ENCODE measurements at places on chromosomes 1 and 21.

DNA sequence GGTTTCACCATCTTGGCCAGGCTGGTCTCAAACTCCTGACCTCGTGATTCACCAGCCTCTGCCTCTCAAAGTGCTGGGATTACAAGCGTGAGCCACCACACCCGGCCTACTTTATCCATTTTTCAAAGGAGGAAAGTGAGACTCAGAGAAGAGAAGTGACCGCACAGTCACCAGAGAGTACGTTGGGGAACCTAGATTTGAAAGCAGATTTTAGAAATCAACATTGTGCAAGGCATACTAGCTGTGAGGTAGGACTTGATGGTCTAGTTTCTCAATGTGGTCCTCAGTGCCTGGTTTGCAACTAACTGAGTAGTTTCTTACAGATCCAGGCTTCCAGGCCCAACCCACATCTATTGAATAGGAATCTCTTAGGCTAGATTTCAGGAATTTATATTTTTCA, 1.7 kb upstream of the PRCC start:
- no peak for DNase-seq

- DNase-seq = no peak
Observed at GRCh38 chr1:45446950-45447672, 43.9 kb downstream of the TESK2 start.

DNA sequence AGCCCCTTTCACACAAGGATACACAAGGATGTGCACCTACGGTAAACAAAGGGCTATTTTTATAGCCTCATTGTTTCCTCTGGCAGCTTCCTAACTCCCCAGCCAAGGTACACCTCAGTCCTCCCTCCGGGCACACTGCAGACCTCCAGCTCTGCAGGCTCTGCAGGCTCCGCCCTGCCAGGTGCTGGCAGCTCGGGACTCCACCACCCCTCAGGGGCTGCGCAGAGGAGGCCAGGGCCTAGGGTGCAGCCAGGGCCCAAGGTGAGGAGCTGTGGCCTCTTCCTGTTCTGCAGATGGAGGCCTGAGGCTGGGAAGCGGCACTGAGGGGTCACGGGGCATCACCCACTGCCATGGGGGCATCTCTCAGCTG, 19.8 kb upstream of the CLSTN1 start:
- peak; percentile 51 for DNase-seq

- DNase-seq = no peak
Observed at GRCh38 chr1:37776946-37777516, 12.1 kb upstream of the EPHA10 start.

- DNase-seq = no peak
Observed at GRCh38 chr1:74790453-74790852, 57.5 kb downstream of the TYW3 start.

DNA sequence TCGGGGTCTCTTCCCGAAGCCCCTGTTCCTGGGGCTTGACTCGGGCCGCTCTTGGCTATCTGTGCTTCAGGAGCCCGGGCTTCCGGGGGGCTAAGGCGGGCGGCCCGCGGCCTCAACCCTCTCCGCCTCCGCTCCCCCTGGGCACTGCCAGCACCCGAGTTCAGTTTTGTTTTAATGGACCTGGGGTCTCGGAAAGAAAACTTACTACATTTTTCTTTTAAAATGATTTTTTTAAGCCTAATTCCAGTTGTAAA, 158.7 kb downstream of the RUNX1 start:
- no peak for DNase-seq

DNA sequence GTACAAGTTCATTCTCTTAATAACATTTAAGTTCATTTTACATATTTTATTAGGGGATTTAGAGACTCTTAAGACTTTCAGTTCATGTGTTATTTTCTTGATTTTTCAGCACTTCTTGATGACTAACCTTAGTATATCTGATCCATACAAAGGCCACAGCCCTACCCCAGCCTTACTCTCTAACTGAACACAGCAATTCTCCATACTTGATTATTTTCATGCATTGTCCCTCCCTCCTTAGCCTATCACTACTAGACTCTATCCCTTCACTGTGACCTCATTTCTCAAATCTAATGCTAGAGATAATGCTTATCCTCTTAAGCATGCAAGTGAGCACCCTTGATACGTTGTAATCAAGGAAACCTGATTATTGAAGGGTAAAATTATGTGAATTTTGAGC, 15.2 kb downstream of the PRKAA2 start:
- no peak for DNase-seq

DNA sequence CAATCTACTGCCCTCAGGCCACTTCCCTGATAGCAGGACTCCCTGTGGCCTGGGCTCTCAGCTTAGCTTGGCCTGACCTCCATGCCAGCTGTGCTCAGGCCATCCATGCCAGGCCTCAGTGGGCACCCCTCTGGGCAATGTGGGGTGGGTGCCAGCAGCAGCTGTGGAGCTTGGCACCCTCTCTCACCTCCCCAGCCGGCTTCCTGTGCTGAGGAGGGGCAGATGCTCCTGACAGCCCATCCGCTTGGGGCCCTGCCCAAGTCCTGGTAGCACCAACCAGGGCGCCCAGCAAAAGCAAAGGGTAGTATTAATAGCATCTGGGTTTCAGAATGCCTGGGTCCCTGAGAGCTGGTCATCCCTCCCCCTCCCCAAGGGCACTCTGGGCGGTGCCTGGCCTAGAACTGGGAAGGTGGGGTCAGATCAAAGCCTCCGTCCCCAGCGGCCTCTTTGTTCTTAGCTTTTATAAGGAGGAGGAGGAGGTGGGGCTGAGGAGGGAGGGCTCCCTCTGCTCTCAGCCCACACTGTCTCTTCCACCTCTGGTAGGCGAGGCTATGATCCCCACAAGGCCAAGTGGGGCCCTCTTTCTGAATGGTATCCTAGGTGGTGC, 6.1 kb downstream of the EFNA4 start:
- DNase-seq = no peak

DNA sequence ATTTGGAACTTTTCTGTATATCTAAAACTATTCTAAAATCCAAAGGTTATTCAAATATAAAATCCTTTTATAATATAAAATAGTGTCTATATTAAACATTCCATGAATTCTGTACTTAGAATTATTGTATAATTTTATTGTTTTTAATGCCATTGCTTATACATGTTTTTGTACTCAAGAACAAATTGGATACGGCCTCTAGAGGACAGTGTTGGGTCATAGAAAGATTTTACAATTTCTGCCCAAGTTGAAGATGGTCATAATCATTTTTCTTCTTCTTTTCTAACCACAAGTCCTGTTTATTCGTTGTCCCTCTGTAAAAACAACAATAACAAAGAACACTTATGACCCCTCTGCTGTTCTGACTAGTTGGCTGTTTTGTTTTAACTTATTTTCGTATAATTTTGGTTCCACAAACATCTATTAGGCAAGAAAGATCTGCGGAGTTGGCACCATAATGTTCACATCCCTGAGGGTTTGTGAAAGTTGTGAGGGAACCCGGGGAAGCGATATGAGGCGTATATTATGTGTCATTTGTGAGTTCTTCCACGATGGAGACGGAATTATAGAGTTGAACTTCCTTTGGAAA, 75.7 kb upstream of the KIF26B start:
- DNase-seq = no peak

GRCh38 chr1:119565131-119565772, 58.2 kb downstream of the HSD3B1 start:
- no peak for DNase-seq

GRCh38 chr21:25565272-25566211, 41.7 kb downstream of the MRPL39 start:
- DNase-seq = no peak

DNA sequence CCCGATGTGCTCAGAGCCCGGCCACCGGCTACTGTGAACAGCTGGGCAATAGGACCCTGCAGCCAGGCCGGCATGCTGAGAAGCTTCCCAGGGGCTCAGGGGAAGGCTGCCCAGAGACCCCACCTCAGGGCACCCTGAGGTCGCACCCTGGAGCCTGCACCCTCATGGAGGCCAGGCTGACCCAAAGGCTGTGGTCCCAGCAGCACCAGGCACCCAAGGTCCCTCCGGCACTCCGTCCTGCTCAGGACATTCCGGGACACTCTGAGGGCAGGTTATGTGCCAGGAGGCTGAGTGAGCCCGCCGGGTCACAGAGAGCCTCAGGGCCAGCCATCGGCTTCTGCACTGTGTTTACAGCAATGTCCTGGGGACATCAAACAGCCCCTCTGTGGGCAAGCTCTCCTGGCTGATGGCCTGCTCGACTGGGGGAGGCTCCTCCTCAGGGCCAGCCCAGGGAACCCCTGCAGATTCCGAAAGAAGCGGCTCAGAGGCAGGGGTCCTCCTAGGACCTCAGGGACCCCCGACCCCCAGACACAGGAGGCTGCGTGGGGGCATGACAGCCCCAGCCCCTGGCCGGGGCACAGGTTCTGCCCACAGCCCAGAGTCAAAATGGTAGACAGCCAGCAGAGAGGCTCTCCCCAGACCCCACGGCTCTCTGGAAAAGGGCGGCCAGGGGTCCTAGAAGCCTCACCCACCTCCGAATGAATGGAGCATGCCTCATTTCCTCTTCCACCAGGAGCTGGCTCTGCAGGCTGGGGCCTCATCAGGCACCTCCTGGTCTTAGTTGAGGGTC, 8.2 kb downstream of the SLC19A1 start:
- peak; percentile 10 for DNase-seq

- no peak for DNase-seq
Observed at GRCh38 chr1:90919900-90920299, 101.9 kb downstream of the ZNF644 start.

- DNase-seq = peak; percentile 32
Observed at GRCh38 chr21:41895643-41896493, 16.7 kb upstream of the PRDM15 start.

- no peak for DNase-seq
Observed at GRCh38 chr1:62395291-62395690, 41.6 kb upstream of the USP1 start.

GRCh38 chr1:159999204-159999603, 32.6 kb downstream of the PIGM start:
- DNase-seq = no peak

DNA sequence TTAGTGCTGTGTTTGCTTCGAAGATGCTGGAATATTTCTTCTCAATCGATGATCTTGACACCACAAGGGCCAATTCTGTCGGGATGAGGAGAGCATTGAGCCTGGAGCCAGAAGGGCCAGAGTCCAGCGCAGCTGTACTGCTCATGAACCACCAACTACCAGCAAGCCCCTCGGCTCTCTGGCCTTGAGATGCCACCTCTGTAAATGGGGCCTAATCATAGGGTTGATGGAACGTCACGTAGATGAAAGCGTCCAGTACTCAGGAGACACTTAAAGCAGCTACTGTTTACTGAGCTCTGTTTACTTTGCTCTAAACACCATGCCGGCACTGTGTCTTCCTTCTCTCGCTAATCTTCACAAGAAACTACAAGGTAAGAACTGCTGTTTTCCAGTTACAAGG, 26.3 kb downstream of the CCDC185 start:
- DNase-seq = no peak

- DNase-seq = no peak
Observed at GRCh38 chr1:56964349-56965017, 1.3 kb downstream of the C8B start.

DNA sequence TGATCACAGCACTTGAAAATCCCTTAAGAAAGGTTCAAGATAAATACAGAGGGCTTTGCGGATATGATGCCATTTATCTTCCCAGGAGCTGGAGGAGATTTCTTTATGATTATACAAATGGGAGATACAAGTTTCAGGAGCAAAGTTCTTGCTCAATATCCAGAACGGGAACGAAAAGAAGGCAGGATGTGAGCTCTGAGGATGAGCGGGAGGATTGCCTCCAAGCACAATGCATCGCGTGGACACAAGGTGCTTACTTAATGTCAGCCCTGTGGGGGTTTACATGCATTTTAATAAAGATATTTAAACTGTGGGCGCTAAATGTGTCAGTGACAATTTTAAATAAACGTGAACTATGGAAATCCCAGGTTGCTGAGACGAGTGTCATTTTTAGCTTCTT, 59.0 kb downstream of the SYT6 start:
- no peak for DNase-seq

DNA sequence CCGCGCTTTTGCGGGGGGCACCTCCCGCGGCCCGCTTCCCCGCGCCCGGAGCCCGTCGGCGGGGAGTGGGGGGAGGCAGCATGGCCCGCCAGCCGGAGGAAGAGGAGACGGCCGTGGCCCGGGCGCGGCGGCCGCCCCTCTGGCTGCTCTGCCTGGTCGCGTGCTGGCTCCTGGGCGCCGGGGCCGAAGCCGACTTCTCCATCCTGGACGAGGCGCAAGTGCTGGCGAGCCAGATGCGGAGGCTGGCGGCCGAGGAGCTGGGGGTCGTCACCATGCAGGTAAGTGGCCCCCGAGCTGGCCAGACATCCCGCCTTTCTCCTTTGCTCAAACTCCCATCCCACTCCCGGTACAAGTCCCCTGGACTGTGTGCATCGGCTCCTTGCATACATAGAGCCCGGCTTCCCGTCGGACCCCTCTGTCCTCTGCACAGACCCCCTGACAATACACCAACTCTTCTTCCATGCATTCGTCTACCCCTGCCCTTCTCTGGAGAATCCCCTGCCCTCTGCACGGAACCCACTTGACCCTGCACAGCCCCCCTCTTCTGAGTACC, 812 bp downstream of the CACHD1 start:
- peak; percentile 15 for DNase-seq

DNA sequence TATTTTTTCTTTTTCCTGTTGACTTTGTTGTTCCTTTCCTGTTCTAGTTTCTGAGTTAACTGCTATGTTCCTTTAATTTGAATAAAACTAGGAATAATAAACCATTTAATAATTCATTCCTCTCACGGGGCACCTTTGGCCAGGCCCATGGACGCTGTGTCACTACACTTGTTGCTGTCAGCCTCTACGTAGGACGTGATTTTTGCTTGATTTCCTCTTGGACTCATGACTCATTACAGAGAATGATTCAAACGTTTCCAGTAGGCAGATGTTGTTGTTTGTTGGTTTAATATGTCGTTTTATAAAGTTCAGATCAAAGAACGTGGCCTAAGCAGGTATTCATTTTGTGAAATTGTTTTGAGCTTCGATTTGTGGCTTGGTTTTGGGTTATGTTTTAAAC, 9.1 kb upstream of the SLC19A1 start:
- DNase-seq = no peak

- no peak for DNase-seq
Observed at GRCh38 chr1:12810691-12811408, 19.7 kb downstream of the PRAMEF1 start.

- no peak for DNase-seq
Observed at GRCh38 chr1:11483581-11484320, 4.8 kb downstream of the DISP3 start.

- no peak for DNase-seq
Observed at GRCh38 chr1:233295975-233296322, 424 bp upstream of the PCNX2 start.

DNA sequence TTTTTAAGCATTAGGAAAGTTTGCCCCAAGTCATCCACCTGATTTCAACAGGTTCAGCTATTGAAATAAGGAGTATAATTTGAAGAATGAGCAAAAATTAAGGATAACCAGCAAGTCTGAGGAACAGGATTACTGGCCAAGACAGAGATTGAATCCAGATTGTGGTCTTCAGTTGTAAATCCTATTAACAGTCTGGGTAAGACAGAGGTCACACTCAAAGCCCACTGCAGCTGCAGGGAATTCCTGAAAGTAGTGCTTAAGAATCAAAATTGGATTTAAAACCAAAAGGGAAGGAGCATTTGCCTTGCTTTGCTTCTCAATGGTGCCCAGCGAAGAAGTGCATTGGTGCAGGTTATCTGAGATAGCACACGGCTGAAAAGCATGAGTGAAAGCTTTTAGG, 6.4 kb upstream of the LORICRIN start:
- no peak for DNase-seq

- DNase-seq = no peak
Observed at GRCh38 chr1:205350124-205350523, 6.6 kb downstream of the KLHDC8A start.

GRCh38 chr21:44263221-44263760, 1.6 kb upstream of the DNMT3L start:
- no peak for DNase-seq

All from transverse colon (tissue), 4 donors.